Airway epithelial cell (primary cell): ENCODE measurements at places on chromosomes 11 and 22. TPM values are rescaled to one million over a fixed set of nuclear protein-coding genes. Genes with fewer than 3 reads are reported as not detected.

POU2AF2 gene
- total RNA-seq: not detected in 2 replicates

NPAS4 gene
- total RNA-seq: not detected in 2 replicates

TRIM49 gene
- total RNA-seq: not detected in 2 replicates

MTMR3 gene
- 15.8 and 18.5 TPM in 2 replicates for total RNA-seq

MADD gene
- total RNA-seq: 14.1 and 15.2 TPM in 2 replicates

WNT7B gene
- total RNA-seq: 26.1 and 29.7 TPM in 2 replicates

VPREB1 gene
- total RNA-seq: not detected in 2 replicates

CYTH4 gene
- 0.09 and 0.21 TPM in 2 replicates for total RNA-seq

JOSD1 gene
- total RNA-seq: 39.9 and 62.0 TPM in 2 replicates

KCTD21 gene
- 9.8 and 12.1 TPM in 2 replicates for total RNA-seq

GAB4 gene
- not detected in 2 replicates for total RNA-seq

SCN4B gene
- 1.6 and 2.3 TPM in 2 replicates for total RNA-seq

DEPDC7 gene
- total RNA-seq: 2.1 and 6.1 TPM in 2 replicates

CSTPP1 gene
- 16.2 and 31.2 TPM in 2 replicates for total RNA-seq

TSKU gene
- 29.4 and 50.4 TPM in 2 replicates for total RNA-seq

IL17RA gene
- 5.2 and 7.3 TPM in 2 replicates for total RNA-seq

LRP4 gene
- 5.5 and 7.5 TPM in 2 replicates for total RNA-seq
